ENCODE measurements at places on chromosomes 11 and 22. TPM values are rescaled to one million over a fixed set of nuclear protein-coding genes. Genes with fewer than 3 reads are reported as not detected.

- DNase-seq: no peak
These were observed 44.0 kb downstream of the HIRA start for GRCh38 chr22:19387575-19387974.

DNA sequence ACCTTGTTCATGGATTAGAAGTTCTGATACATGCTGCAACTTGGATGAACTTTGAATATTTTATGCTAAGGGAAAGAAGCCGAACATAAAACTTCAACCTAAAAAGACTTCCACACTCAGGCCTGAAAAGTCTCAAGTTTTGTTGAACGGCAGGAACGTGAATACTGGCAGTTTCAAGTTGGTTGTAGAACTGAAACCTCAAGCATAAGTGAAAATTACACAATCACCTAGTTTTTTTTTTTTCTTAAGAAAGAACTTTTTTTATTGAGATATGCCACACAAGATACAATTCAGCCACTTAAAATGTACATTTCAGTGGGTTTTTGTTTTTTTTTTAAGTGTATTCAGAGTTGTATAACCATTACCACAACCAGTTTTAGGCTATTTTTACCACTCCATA is 50.8 kb upstream of the ADORA2A start:
- DNase-seq: no peak

DNA sequence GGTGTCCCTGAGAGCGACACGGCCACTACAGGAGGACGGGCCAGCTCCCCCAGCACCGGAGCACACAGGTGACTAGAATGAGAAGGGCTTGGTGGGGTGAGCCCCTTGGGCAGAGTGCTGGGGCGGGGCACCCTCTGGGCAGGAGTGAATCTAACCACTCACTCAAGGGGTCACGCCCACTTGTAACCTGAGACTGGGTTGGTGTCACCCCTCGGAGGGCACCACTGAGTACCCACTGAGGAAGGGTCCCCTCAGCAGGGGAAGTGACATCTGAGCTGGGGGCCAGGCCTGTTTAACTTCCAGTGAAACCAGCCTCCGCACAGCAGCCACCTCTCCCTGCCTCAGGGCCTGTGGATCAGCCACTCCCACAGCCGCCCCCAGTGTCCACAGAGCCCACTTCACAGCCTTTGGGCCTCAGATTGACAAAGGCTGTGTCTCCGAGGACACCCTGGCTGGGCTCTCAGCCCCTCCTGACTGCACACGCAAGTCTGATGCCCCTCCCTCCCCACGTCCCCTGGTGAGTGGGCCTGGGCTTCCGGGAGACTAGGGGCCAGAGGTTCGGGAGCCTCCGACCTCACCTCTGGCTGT is 5.6 kb downstream of the GATD1 start:
- DNase-seq: no peak

GRCh38 chr11:68665436-68665835 is 18.9 kb upstream of the GAL start:
- DNase-seq: no peak

C11orf87 gene
- not detected for total RNA-seq

LDHAL6A gene
- not detected for total RNA-seq

C11orf86 gene
- total RNA-seq: not detected

All from epithelial cell of proximal tubule (primary cell).